T-helper 2 cell (primary cell): ENCODE measurements at places on chromosomes 7 and 10.

GRCh38 chr7:102927312-102927933, 14.6 kb downstream of the LRRC17 start:
- DNase-seq: no peak

GRCh38 chr10:29691564-29692072, 56.8 kb upstream of the SVIL start:
- DNase-seq: no peak

DNA sequence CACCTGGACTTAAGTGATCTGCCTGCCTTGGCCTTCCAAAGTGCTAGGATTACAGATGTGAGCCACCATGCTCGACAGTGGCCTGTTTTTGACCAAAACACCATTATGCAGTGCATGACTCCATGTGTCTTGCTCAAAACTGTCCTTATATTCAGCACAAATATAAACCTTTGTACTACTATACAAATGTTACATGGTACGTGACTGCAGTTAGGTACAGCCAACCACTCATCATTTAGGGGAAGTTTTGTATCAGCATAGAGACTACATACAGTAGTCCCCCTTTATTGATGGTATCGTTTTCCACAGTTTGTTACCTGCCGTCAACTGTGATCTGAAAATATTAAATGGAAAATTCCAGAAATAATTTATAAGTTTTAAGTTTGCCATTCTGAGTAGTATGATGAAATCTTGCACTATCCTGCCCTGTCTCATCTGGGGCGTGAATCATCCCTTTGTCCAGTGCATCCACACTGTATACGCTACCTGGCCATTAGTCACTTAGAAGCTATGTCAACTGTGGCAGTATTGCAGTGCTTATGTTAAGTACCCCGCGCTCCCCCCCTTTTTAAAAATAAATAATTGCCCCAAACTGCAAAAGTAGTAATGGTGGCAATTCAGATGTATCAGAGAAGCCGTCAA, 23.3 kb upstream of the ZNF282 start:
- DNase-seq: no peak

DNA sequence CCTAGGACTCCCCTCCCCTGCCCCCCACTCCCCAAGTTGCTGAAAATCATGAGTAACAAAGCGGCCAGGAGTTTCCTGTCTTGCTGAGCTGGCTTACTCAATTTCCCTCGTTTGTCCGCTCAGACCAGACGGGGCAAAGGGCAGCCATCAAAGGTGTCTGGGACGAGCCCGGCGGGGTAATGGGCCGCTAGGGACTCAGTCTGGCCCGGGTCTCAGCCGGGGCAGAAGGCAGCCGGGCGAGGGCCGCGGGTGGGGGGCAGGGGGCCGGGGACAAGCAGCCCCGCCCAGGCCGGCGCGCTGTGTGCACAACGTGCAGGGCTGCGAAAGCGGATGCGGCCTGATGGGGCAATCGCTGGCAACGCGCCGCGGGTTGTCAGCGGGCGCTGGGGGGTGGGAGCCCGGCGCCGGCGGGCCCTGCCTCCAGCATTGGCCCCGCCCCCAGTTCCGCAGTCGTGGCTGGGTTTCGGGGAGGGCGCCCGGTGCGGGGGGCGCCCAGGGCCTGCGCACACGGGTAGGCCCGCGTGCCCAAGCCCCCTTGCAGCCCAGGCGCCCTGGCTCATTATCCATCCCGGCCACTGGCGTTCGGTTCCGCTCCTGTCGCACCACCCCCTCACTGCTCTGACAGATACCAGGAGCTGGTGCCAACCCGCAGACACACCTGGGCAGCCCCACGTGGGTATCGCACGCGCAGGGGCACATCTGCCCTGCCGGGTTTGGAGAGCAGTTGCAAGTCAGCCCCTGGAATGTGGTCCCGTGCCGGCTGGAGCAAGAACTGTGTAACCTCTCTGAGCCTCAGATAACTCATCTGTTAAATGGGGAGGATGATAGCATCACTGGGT, 35.1 kb downstream of the DNAJB12 start:
- DNase-seq: peak; percentile 77

- DNase-seq: no peak
Measured at GRCh38 chr7:114567416-114567815, 152.8 kb downstream of the FOXP2 start.

DNA sequence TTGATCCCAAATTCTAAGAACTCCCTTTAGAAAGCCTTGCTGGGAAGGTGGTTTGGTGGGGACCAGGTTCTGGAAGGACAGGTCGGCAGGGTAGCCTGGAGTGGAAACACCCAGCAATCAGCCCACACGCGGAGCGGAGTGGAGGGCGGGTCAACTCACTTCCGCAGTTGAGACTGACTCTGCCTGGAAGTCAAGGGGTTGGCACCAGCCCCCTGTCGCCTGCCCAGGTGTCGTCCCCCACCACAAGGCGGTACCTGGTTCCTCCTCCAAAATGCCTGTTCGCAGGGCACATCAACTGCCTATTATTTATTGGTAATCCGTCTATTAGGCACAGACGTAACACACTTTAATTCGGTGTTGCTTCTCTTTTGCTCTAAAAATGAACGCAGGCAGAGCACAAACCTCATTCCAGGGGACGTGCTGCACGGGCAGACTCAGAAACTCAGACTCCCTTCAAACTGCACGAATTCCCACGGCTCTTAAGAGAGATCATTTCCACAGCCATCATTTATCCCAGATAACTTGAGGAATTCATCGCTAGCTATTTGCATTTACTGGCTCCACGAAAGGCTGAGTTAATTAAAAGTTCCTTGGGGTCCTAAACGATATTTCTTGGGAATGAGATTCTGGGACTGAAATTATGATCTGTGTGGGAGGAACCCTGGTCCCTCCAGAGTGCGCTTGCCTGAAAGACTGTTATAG, 248.2 kb upstream of the PPP2R2D start:
- no peak for DNase-seq

GRCh38 chr7:150567169-150567568, at the start of gene GIMAP4:
GIMAP4 (plus strand) TSS chr7:150567390; CDS start chr7:150569902, 2,512 bp downstream.
- DNase-seq: no peak

DNA sequence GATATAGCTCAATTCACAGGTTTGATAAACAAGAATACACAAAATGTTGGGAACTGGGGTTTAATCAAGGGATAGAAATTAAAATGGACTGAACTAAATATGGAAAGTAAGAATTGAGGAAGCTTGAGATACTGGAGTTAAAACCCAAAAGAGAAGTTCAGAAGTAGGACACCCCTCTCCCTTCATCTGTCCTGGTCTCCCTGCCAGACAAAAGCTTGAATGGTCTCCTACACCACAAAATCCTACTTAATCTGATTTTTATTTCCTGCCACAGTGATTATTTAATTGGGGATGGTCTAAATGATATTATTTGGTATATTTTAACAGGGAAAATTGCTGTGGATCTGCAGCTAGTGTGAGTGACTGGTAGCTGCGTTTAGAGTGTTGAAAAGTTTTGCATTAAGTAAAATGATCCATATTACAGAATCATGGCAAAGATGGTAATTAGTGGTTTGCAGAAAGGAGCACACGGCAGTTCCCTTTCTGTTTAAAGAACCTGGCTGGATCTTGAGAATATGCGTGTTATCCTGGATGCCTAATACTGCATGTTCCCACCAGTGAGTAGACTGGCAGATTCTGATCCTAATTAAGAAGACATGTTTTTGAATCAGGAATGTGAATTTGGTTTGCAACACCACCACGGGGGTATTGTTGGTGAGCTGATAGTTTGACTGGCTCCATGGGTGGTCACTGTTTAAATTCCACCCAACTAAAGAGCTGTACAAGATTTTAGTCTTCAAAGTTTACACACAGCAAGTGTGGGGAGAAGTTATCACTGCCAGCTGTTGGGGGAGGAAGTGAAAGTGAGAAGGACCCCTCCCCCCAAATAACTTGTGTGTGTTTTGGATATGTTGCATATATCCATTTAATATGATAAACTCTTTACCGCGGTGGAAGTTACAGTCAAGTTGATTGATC, 5.5 kb downstream of the RBM20 start:
- DNase-seq: no peak

- DNase-seq: no peak
Measured at GRCh38 chr7:33806298-33807154, 98.8 kb upstream of the BMPER start.

DNA sequence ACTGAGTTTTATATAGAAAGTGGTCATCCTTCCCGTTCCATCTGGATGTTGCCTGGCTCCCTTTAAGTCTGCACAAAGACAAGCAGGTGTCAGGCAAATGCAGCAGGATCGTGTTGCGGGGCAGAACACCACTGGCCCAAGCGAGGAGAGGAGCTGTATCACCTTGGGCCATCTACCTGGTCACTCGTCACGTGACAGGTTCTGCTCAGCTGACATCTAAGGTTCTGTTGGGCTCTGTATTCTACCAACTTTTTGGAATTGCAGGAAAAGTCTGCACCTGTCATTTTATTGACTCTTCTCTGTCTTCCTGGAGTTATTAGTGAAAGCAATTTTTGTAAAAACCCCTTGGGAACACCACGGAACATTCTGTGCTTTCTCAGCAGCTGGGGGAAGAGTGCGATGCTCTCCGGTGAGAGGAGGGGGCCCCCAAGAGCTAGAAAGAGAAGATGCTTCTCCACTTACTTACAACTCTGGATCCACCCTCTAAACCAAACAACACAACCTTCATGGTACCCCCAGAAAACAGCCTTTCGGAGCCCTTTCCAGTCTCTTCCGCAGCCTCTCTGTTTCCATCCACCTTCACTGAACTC, 83.4 kb upstream of the NMT2 start:
- no peak for DNase-seq

- DNase-seq: no peak
Measured at GRCh38 chr10:74863551-74863950, 37.2 kb downstream of the KAT6B start.

DNA sequence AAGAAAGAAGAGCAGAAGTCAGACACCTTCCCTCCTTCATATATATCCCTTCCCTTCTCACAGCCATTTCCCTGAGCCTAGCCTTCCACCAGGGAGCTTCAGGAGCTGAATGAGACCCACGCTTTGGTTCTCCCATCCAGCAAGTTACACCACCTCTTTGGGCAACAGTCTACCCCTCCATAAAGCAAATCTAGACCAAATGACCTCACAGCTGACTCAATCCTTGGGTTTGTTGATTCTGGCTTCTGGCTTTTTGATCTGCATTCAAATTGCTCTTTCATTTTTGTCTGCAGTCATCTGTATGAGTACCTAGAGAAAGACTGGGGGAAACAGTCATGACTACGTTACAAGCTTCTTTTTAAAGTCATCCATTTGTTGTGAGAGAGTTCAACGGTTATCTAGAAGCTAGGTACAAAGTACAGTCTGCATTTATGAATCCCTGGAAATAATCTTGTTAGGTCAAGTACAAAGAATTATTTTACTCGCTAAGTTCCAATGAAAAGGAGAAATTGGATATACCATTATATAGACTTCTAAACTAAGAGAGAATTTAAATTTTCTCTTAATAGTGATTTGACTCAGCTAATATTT, 86.3 kb downstream of the RAB11FIP2 start:
- DNase-seq: no peak

DNA sequence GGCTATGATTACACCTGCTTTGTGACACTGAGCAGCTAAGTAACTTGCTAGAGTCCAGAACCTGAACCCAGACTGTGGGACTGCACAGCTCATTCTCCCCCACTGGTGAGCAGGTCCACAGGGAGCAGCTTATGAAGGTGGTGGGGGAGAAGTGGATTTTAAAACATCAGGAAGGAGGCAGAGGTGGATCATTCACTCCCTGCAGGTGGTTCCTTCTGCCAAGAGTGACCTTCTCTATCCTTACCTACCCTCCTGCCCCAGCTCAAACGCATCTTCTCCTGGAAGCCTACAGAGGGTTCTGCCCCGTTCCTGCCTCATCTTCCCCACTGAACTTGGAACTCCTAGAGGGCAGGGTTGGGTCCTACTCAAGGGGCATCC, 539 bp upstream of the FAM241B start:
- DNase-seq: no peak

DNA sequence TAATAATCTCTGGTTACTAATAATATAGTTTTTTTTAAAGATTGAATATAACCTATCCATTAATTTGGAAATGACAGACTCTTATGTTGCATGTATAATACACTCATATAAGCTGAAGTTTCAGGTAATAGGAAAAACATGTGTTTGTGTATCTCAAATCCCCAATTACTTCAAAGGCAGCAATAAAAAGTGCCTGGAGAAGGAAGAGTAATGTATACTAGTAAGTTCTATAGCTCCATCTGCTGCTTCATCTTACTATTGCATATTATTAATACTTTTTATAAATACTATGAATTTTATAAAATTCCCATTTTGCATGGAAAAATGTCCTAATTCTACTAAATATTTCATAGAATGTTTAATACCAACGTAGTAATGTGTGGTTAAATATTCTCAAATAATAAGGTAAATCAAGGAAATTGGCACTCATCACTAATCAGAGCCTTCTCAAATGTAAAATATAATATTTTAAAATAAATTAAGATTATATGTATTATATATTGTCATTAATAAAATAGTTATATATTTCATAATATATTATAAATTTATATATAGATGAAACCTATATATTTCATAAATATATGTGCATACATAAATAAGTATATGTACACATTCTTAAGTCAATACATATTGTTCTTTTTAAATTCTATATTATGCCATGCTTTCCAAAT, 311.9 kb downstream of the HGF start:
- DNase-seq: no peak

GRCh38 chr7:150719960-150720891, 3.8 kb downstream of the GIMAP1 start:
- DNase-seq: no peak

GRCh38 chr10:130958003-130958402, 353.5 kb downstream of the TCERG1L start:
- no peak for DNase-seq

GRCh38 chr10:34995925-34996324, 94.2 kb downstream of the CUL2 start:
- DNase-seq: no peak

GRCh38 chr10:79112881-79113431, 44.2 kb downstream of the ZMIZ1 start:
- DNase-seq: no peak

DNA sequence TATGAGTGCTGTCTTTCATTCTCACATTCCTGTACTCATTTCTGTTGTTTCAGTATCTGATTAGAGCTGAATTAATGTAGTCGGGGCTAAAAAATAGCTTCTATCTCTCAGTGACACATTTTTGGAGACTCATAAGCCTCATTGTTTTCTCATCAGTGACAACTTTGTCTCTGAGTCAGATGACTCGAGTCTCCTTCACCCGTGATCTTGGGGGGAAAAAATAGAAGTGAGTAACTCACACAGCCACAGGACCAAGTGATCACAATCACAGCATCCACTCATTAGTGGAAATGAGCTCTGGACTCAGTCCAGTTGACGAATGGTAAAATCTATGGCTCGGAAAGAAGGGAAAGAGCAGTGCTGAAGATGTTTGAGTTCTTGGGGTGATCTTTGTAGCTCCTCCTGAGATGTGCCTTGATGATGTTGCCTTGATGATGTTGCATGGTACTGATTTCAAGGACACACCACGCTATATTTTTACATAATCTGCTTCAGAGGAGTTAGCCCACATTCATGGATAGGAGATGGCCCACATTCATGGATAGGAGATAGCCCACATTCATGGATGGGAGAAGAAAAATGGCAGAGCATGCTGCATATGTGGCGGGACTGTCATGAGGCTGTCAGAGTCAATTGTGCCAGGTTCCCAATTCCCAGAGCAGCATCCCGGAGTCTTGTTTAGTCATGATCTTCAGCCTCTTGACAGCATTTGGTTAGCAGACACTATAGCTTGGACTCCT, 214.7 kb downstream of the CELF2 start:
- DNase-seq: no peak

- DNase-seq: no peak
Measured at GRCh38 chr10:80158598-80159127, 26.1 kb downstream of the PLAC9 start.
